ENCODE measurements at places on chromosomes 5 and 9. TPM values are rescaled to one million over a fixed set of nuclear protein-coding genes. Genes with fewer than 3 reads are reported as not detected.

DNA sequence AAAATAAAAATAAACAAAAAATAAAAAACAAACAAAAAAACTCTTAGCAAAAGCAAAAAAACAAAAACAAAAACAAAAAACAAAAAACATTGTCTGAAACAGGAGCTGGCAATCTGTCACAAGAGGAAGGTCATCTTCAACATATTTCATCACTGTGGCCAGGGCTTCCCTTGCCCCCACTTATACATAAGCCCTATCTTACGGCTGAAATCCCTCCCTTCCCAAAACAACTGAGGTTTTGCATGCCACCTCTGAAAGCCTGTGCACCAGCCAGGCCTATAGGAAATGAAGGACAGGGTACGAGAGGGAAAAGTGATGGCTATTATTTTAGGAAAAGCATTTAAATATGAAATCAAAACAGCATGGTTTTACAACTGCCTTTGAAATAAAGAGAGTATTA, 10.8 kb downstream of the MTMR12 start:
- no peak for DNase-seq

DNA sequence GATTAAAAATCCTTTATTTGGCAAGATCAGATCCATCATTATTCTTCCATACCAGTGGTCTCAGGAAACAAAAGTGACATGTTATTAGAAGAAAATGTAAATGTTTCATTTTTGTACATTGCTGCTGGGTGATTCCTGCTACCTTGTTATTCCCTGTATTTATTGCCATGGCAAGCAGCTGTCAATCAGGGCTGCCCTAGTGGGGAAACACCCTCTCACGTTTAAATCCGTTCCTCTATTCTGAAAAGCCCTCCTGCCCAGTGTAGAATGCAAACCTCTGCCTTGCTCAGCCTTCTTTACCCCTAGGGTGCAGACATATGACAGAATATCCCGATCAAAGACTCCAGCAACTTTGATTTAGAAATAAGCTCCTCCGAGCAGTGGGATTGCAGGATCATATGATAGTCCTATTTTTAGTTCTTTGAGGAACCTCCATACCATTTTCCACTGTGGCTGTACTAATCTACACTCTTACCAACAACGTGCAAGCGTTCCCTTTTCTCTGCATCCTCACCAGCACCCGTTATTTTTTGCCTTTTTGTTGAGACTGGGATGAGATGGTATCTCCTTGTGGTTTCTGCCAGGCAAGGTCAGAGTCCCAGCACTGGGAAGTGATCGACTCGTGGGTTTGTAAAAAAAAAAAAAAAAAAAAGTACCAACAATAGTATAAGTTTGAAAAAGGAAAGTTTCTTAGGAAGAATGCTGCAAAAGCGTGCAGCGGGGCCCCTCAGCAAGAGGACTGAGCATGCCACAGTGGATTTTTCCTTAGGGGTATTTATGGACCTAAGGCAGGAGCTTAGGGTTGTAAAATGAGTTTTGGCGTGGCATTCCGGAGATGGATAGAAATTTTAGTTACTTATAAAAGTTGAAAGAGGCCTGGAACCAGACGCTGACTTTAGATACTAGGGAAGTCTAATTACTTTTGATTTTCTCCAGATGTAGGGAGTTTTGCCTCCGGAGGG, 66.7 kb downstream of the HRH2 start:
- DNase-seq: no peak

GRCh38 chr5:54946306-54946819, 39.0 kb downstream of the ESM1 start:
- DNase-seq: no peak

DNA sequence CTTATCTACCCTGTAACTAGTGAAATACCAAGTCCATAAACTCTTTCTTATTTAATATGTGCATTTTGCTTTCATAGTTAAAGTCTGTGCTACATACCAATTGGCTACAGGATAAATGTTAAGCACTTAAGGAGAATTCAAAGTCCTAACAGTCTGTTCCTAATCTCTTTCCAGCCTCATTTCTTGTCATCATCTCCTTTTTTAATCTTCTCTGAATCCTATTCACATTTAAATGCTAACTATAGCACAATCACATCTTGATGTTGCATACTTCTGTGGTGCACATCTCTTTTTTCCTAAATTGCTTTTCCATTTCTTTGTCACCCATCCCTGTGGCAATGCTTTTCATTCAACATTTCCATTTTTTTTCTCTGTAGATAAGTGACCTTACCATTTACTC, 996.1 kb upstream of the TYRP1 start:
- no peak for DNase-seq

GRCh38 chr9:116639251-116639741, 47.8 kb upstream of the TRIM32 start:
- peak; percentile 78 for DNase-seq

DNA sequence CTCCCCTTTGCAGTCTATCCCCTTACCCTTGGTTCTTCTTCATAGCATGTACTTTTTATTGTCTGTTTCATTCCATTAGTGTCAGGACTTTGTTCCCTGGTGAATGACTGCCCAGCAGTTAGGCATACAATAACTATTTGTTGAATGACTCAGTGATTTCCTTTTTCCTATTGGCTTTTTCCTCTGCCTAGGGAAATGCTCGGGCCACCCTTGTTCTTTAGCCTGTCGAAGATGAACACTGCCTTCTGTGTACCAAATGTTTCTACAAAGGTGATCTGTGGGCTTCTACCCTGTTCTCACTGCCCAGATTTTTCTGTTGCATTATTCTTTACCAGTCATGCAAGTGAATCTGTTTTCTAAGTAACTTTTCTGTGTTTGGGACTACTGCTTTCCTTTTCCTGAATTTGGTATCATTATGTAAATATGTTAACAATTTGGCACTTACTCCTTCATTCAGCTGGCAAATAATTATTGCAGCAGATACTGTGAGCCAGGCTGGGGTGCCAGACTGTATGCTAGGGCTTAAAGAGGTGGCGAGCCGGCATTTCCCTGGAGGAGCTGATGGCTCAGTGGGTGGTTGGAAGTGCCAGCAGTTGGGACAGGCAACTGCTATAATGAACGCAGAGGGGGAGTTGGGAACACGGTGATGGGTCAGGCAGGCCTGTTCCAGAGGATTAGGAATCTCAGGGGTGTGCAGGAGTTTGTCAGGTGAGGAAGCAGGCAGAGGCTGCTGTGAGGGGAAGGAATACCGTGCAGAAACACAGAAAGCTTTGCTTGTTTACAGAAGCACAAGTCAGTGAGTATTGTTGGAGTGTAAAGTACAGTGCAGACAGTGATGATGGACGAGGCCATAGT, 30.6 kb downstream of the KDM4C start:
- DNase-seq: peak; percentile 82

- DNase-seq: no peak
Measured at GRCh38 chr5:120843390-120843980, 379.4 kb downstream of the PRR16 start.

DNA sequence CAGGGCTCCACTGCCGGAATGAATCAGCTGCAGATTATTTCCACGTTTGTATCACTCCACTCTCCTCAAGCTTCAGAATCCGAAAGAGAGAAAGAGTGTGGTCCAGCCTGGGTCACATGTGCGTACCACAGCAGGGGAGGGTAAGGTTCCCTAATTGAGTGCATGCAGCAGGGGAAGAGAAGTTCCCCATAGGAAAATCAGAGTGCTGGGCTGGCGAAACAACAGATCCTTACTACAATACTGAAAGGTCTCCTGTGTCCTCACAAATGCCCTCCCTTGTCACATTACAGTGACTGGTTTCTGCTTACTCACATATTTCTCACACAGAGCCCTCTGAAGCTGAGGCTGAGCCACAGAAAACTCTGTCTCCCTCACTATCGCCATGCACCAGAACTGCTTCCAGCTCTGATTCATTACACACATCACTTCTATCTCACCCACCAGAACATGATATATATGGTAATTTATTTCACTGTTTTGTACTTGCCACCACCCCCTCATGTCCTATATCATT, 532.2 kb upstream of the TUSC1 start:
- peak; percentile 61 for DNase-seq

- DNase-seq: no peak
Measured at GRCh38 chr9:127278372-127278771, 13.8 kb downstream of the GARNL3 start.

DNA sequence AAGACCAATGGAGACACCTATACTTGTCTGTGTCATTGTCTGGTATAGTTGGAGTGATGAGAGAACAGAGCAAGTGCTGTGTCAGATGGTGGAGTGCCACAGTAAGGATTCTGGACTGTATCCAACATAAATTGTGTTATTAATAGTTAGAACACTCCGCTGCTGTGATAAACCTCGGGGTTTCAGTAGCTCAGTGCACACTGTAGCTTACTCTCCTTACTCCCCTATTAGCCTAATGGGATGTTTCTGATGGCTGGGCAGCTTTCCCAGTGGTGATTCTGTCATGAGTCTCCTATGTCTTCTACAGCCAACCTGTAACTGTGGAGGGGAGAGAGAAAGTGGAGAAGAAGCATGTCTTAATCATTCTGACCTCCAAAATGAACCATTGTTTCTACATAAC, 127.6 kb upstream of the PTCH1 start:
- DNase-seq: peak; percentile 40

GRCh38 chr5:60826653-60827052, 17.4 kb downstream of the ELOVL7 start:
- no peak for DNase-seq

GRCh38 chr9:14344053-14344524, 30.1 kb upstream of the NFIB start:
- no peak for DNase-seq

DNA sequence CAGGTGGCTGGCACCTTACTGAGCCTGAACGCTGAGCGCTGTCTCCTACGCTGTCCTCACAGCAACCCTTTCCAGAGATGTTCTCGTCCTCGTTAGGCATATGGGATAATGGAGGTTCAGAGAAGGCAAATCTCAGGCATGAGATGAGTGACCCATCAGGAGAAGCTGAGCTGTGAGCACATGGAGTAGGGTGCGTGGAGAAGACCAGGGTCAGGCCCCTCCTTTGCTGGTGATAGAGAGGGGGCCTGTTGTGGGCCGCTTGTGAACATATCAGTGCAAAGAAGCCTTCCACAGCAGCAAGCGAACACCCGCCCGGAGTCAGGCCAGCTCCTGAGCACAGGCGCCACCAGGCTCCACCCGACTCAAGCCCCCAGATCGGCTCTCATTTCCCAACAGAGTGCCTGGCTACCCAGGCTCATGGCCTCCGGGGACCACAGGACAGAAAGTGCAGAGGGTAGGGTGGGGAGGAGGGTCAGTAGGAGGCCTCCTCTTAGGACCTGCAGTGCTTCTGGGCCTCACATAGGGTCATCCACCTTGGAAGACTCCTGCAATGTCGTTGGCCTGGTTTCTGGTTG, 15.0 kb upstream of the TIFAB start:
- no peak for DNase-seq

- peak; percentile 21 for DNase-seq
Measured at GRCh38 chr5:52665559-52665958, 122.2 kb upstream of the ITGA1 start.

DNA sequence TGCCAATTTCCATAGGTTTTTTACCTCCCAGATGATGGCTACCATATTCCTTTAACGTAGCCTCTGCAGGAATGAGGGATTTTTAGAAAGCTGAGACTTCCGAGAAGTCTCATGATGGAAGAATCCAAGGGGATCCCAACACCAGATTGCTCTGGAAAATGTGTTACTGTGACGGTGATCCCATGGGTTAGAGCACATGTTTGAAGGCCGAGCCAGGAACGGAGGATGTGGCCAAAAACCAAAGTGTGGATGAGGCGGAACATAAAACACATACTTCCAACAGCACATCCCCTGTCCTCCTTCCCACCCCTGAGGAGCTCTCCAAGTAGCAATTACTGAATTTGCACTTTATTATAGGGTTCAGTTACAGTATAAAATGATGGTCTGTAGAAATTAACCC, 82.6 kb downstream of the GPR21 start:
- no peak for DNase-seq

GRCh38 chr5:162931501-162931900, 505.9 kb upstream of the CCNG1 start:
- DNase-seq: no peak

DNA sequence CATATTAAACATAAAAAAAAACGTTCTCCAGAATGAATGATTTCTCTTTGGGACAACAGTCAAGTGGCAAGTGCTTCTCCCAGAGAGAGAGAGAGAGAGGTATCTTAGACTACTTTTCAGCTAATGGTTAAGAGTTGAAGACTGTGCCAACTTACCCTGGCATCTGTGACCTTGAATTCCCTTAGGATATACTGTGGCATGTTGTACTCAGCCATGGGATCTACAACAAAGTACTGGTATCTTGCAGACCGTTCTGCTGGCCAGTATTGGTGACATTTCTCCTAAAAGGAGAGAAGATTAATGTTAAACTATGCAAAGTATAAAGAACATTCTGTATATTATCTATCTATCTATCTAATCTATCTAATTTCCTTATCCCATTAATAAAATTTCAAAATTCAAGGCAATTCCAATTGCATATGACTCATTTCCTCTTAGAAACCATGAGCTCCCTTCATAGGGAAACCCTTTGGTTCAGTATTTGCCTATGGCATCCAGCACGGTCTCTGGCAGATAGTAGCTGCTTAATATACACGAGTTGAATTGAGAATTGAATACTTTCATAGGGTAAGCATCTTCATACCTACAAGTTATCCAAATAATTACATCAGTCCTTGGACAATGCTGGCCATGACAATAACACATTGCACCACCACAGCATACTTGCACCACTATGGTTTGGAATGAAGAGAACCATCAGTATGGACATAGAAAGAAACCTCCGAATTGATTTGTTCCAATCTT, 539.4 kb upstream of the DMAC1 start:
- DNase-seq: no peak

- DNase-seq: no peak
Measured at GRCh38 chr9:98719055-98719454, 10.3 kb upstream of the GABBR2 start.

The ACER2 gene
- total RNA-seq: 0.76 TPM

The FLT4 gene
- total RNA-seq: 0.76 TPM

The PPP1R26 gene
- total RNA-seq: 13.4 TPM

The SLC46A2 gene
- total RNA-seq: not detected

The PCDHGB1 gene
- total RNA-seq: 0.25 TPM

The SPATA31D4 gene
- not detected for total RNA-seq

The NTNG2 gene
- 2.5 TPM for total RNA-seq

The ADAMTS6 gene
- total RNA-seq: 62.5 TPM

The CNTNAP3 gene
- not detected for total RNA-seq

The FOXI1 gene
- total RNA-seq: not detected

The TAL2 gene
- not detected for total RNA-seq

The GNPDA1 gene
- 28.7 TPM for total RNA-seq

The FAM153A gene
- total RNA-seq: not detected

Measured in GM23248 (cell line).